A549 treated with GW870086 at 1 μM for 4 hours (cell line): ENCODE measurements at places on chromosomes 16 and 17. TPM values are rescaled to one million over a fixed set of nuclear protein-coding genes. Genes with fewer than 3 reads are reported as not detected.

TBC1D28 gene
- total RNA-seq = not detected in 5 replicates

PLA2G10 gene
- total RNA-seq = 0.29 to 0.42 TPM (median 0.36 TPM) in 4 of 5 replicates, not detected in the other

HS3ST3A1 gene
- total RNA-seq = 0.24 to 0.82 TPM (median 0.44 TPM) in 5 replicates

SPNS2 gene
- 10.8 to 21.8 TPM (median 16.4 TPM) in 5 replicates for total RNA-seq

TEX14 gene
- 0.12 to 0.47 TPM (median 0.29 TPM) in 5 replicates for total RNA-seq

C1QTNF1 gene
- 51.8 to 62.2 TPM (median 53.9 TPM) in 5 replicates for total RNA-seq

NGFR gene
- total RNA-seq = 0.49 to 1.2 TPM (median 0.85 TPM) in 5 replicates

METRNL gene
- 27.4 to 38.7 TPM (median 29.8 TPM) in 5 replicates for total RNA-seq

CCL5 gene
- 0.61 to 1.8 TPM (median 1.2 TPM) in 5 replicates for total RNA-seq

DHRS7C gene
- total RNA-seq = not detected in 5 replicates

PLXDC1 gene
- 0.05 to 0.43 TPM (median 0.10 TPM) in 5 replicates for total RNA-seq

MYO18A gene
- total RNA-seq = 24.6 to 31.5 TPM (median 26.2 TPM) in 5 replicates

C1QTNF8 gene
- total RNA-seq = not detected in 5 replicates

PPL gene
- 4.5 to 6.1 TPM (median 5.4 TPM) in 5 replicates for total RNA-seq

CTRB2 gene
- not detected in 5 replicates for total RNA-seq

TBC1D10B gene
- 23.3 to 30.4 TPM (median 27.7 TPM) in 5 replicates for total RNA-seq

TBC1D3G gene
- total RNA-seq = not detected in 5 replicates

NSF gene
- 18.2 to 22.2 TPM (median 20.2 TPM) in 5 replicates for total RNA-seq

FSCN2 gene
- total RNA-seq = 0.71 to 1.4 TPM (median 0.79 TPM) in 5 replicates

PNMT gene
- 0.20 to 0.23 TPM in 2 of 5 replicates, not detected in the others for total RNA-seq

TMIGD1 gene
- not detected in 5 replicates for total RNA-seq

ADORA2B gene
- total RNA-seq = 13.2 to 18.1 TPM (median 17.9 TPM) in 5 replicates

KIF18B gene
- 28.5 to 39.8 TPM (median 35.4 TPM) in 5 replicates for total RNA-seq

HSD17B2 gene
- total RNA-seq = 0.11 to 0.25 TPM (median 0.12 TPM) in 3 of 5 replicates, not detected in the others

KRT33B gene
- total RNA-seq = not detected in 5 replicates

HOXB5 gene
- 1.7 to 2.5 TPM (median 2.2 TPM) in 5 replicates for total RNA-seq

CRYBA1 gene
- total RNA-seq = not detected in 5 replicates

TBC1D26 gene
- 0.06 to 0.08 TPM in 2 of 5 replicates, not detected in the others for total RNA-seq

FAM234A gene
- total RNA-seq = 40.6 to 50.1 TPM (median 47.8 TPM) in 5 replicates

CIITA gene
- total RNA-seq = 0.05 to 0.17 TPM (median 0.08 TPM) in 5 replicates

TPSAB1 gene
- total RNA-seq = 0.09 TPM in 1 of 5 replicates, not detected in the others

SPNS3 gene
- total RNA-seq = 0.12 TPM in 1 of 5 replicates, not detected in the others

KRTAP2-2 gene
- not detected in 5 replicates for total RNA-seq
